DMS153 (cell line): ENCODE measurements at places on chromosomes 3 and 15.

DNA sequence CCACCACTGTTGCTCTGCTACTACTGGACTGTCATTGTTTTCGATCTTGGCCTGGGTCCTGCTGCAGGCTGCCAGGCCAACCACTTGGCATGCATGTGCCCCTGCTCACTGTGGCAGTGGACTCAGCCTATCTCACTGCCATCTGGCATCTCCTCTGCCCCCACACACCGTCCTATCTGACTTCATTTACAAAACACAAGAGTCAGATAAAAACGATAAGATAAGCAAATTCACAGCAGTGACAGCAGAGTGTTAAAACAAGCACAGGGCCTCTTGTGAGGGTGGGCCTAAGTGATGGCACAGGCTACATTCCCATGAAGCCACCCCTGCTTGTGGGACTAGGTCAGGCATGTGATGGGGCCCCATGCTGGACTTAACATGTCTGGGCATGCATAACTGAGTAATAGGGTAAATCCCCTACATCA is 68.1 kb downstream of the CRYGS start:
- DNase-seq: no peak

DNA sequence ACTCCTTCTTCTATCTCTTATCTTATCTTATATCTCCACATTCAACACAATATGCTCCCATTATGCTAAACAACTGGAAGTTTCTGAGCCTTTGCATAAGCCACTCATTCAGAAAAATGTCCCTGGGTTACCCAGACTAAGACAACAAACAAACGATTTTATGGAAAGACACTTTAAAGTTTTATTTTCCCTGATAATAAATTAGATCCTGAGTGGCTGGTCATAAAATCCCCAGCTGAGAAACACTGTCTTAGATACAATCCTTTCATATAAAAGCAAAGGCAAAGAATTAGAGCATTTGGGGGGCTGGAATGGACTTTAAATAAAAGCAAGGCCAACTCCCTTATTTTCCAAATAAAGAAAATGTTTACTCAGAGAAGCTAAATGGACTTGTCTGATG is 322.3 kb downstream of the GBE1 start:
- DNase-seq: no peak

DNA sequence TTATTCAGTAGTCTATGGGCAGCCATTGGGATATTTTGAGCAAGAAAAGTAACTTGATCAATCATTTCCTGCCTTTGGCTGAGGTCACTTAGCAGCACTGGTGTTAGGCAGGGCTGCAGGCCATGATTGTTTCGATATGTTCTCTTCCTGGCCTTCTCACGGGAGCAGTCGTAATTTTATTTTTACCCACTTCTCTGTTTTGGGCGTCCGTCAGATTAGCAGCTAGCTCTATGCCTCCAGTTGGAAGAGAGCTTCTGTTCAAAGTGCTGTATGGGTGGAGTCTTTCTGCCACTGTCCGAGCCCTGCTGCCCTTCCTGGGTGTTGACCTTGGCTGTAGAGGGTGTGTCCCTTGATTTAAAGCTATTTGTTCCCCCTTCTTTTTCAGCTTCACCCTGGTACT is 123.4 kb upstream of the ROPN1 start:
- no peak for DNase-seq

DNA sequence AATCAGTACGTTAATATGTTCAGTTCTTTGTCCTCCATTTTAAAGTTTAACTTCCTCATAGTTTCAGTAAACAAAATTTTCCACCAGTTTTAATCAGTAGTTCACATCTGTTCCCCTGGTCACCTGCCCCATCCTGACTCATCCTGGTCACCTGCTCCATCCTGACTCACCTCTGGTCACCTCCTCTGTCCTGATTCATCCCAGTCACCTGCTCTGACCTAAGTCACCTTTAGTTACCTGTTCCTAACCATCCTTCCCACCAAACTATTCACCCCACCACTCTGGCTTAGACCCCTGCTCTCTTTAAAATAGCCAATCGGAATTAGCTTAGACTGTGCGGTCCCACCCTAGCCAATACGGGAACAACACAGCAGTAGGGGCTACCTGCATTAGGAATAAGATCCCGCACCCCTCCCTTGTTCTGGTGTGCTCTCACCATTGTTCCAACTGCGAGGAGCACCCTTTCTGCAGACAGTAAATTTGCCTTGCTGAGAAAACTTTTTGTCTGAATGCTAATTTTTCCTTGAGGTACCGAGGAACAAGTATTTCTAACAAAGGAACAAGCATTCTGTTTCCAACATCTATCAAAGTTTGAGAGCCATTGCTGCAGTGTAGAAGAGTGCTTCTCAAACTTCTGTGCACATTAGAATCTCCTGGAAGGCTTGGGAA is 169.3 kb downstream of the ADAMTS17 start:
- DNase-seq: no peak

DNA sequence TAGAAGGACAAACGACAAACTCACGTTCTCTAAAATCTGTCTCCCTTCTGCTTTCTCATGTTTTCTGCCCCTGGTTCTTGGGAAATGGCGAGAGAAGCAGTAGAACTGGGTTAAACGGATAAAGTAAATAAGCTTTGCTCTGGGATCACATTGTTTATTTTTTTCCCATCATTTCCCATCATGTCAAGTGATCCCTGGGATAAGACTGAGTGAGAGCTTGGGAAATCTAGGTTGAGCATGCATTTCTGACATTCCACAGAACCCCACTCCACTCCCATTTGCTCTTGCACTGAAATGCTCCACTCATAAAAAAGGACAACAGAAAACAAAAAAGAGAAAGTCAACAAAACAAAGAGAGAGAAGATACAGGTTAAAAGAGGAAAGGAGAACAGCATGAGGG is 69.1 kb downstream of the SEMA6D start:
- no peak for DNase-seq

DNA sequence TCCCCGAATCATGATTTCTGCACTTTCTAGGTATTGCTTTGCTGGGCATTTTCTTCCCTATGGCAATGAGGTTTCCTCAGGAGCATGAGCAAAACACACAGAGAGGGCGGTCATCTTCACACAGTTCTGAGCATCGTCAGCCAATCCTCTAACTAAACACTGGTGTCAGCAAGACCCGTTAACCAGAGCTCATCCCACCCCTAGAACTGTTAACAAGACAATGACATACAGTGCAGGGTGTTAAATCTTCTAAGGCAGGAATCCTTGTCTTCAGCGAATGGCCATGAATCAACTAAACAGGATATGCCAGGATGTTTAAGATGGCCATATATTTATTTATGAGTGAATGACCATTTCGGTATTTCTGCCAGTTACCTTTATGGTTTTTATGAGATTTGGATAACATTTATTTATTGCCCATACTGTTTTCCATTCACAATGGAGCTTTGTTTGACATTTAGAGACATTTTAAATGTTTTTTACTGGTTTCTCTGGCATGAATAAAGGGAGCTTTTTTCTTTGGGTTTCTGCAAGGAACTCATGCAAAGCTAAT is 411.5 kb upstream of the PROK2 start:
- no peak for DNase-seq

DNA sequence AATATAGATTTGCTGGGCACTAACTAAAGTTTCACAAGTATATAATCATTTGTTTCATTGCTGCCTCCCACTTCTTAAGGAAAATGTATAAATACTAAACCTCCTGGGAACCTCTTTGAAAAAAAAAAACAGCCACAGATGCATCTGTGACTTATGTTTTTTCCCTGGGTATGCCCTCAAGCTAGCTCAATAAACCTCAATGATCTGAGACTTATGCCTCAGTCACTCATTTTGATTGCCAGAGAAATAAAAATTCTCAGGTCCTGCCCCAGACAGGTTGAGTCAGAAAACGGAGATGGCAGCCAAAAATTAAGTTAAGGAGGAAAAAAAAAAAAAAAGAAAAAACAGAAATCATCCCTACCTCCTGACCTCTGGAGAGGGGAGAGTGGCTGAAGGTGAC is 22.1 kb downstream of the ILDR1 start:
- no peak for DNase-seq
